HAP-1 (cell line): ENCODE measurements at places on chromosomes 12 and 14.

DNA sequence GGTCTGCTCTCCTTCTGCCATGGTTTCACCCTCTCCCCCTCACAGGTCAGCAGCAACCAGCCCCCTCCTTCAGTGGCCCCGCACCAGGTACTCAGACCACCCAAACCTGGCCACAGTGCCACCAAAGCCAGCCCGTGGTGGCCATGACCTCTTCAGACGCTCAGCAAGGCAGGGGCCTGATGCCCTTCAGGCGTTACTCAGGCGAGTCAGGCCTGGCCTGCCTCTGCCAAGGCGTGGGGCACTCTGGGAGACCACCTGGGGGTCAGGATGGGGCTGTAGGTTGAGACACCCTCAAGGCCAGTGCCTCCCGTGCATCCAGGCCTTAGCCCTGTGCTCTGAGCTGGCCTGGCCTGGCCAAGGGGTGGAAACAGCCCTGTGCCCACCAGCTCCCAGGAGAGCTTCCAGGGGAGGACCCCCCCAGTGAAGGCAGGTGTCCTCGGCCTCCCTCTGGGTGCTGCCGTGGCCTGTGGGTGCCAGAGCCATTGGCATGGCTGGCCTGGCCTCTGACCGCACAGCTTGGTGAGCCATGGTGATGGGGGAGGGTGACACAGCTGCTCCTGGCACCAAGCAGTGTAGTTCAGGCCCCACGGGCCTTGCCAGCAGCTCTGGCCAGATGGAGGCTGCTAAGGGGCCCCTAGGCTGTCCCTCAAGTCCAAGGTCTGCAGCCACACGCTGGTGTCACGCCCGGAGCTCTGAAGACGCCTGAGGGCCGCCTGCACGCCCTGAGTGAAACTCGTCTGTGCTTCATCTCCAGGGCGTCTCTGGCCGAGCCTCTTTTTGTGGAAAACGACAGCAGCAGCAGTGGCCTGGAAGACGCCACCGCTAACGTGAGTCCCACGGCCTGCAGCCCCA, 15.1 kb downstream of the XRCC3 start:
- DNase-seq: no peak

DNA sequence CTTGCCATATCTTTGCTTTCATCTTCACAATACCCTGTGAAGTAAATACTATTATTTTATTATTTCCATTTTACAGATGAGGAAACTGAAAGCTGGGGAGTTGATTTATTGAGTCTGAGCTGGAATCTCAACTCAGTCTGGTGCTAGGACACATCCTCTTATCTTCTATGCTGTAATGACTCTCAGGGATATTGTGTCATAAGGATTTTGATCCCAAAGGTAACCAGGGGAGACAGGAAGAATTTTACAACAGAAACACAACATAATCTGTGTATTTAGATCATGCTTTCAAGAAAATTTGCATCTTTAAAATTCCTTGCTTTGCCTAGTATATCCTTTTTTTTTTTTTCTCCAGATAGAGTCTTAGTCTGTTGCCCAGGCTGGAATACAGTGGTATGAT, 123.3 kb upstream of the BTG1 start:
- no peak for DNase-seq

- DNase-seq: no peak
Measured at GRCh38 chr12:105922670-105923102, 216.1 kb downstream of the NUAK1 start.

DNA sequence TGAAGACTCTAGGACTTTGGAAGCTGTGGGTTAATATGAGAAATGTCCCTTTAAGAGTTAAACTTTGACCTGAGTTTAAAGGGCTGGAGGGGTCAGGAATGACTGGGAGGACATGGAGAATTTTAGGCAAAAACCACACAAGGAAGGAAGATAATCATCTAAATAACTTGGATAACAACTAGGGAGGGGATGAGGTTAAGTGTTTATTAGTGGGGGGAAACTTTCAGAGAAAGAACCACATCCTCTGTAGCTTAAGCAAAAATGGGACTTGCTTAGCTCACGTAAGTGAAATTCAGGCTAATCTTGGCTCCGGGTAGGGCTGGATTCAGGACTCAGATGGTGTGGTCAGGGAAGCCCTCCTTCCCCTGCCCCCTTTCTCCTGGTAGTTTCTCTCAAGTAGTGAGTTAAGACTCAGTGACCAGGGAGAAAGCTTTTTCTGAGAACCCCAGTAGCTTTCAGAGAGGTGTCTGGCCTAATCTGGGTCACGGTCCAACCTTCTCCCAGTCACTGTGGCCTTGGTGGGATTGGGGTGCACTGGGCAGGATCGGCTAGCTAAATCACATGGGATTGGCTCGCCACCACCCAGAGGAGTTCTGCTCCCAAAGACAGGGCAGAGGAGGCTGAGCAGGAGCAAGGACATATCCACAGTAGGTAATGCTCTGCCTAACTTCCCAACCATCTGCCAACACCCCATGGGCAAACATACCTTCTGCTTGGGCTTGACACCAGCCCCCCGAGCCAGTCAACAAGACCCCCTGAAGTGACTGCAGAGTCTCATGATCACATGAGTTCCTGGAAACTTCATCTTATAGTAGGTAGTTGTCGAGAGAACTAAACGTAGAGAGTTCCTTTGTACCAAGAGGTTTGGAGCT, 52.8 kb downstream of the ARF6 start:
- no peak for DNase-seq

DNA sequence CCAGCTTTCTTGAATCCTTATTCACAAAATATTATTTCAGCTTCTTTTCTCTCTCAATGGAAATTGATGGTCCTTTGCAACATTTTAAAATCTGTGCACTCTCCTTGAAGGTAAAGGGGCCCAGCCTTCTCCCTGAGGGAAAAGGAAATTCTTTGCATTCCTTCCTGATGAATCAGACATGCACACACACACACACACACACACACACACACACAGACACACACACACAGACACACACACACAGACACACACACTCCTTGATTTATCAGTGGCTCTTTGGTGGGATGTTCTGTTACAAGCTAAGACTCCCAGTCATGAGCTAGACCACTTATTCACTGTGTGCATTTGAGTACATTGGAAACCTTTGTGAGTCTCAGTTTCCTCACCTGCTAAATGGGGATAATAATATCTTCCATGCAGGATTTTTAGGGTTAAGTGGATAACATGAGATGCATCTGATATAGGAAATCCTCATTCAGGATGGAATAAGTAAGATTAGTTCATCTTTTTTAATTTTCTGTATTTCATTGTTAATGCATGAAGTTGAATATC, 45.1 kb upstream of the HMGA2 start:
- DNase-seq: no peak

DNA sequence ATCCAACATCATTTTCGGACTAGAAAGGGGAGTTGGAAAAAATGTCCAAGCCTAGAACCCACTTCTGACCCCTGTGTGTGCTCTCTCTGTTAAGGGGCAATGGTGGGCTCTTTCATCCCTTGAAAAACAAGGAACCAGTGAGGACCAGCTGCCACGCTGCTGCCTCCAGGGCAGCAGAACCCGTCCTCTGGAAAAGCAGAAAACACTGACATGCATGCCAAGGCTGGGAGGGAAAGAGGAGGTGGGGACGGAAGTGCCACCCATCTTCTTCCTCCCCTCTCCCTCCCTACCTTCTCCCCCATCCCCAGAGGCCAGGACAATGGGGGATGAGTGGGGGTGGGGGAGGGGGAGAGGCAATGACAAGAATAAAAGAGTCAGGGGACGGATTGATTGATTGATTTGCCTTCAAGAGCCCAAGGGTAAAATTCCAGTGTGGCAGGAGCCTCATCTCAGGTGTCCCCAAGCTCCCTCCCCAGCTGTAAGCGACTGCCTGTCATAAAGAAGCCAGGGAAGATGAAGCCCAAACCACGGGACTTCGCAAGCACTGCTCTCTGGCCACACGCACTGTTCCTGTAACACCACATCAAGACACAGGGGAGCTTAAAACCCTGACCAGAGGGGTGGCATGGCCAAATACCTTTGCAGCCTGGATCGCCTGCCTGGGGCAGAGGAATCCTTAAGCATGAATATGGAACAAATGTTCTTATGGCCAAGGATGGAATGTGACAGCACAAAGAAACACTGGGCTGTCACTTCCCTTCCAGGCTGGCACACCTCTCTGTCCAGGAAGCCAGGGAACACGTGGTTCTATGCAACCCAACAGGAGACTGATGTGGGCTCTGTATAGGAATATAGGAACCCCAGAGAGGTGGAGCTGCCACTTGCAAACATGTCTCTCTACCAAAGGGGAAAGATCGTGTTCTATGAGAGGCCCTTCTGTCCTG, 38.9 kb upstream of the BDKRB2 start:
- no peak for DNase-seq

- no peak for DNase-seq
Measured at GRCh38 chr12:89674326-89674942, 34.2 kb downstream of the ATP2B1 start.

- no peak for DNase-seq
Measured at GRCh38 chr14:68757618-68758081, 35.2 kb downstream of the ZFP36L1 start.

GRCh38 chr14:59439256-59439965, 25.8 kb downstream of the GPR135 start:
- no peak for DNase-seq

DNA sequence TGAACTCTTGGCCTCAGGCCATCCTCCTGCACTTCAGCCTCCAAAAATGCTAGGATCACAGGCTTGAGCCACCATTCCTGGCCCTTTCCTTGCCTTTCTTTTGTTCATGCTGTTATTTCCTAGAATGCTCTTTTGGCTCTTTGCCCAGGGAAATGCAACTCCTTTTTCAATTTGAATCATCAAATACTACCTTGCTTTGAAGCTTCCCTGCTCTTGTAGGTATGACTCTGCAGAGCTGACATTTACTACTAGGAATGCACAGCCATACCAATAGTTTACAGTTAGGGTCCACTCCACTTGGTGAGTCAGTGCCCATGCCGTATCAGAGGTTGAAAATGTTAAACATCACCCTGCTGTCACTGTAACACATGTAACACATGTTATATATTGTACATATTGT, 107.0 kb upstream of the CRY1 start:
- DNase-seq: no peak

DNA sequence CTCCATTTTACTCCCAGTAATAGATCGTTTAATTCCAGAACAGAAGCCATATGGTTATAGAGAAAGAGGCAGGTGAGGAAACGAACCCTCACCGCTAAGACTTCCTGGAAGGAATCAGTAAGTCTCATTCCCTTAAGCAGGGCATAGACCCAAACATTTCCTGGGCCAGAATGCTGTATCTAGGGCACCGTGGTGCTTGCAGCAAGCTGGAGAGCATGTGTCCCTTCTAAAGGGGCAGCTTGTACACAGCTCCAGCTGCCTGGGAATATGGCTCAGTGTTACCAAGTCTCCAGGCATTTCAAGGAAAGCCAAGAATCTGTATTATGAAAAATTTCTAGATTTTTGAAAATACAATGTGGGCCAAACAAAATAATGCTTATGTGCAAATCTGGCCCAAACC, 73.4 kb downstream of the PPM1H start:
- DNase-seq: no peak

GRCh38 chr12:9390761-9391160, 182.6 kb upstream of the PZP start:
- no peak for DNase-seq

- no peak for DNase-seq
Measured at GRCh38 chr12:6324936-6325750, 14.7 kb downstream of the PLEKHG6 start.

DNA sequence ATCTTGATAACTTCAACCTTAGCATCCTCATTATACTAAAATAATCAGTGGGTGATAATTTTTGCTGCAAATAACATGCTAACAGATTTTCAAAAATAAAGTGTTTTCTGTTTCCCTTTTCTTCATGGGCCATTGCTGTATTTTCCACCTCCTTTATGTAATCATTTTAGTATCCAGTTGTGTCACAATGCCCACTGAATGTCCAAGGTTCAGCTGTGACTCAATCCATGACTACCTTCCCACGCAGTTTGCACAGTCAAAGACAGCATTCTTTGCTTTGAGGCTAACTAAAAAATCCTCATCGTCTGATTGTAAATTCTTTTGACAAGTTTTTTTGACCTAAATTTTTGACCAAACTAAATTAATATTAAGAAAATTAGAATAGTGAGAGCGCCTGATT, 474.1 kb downstream of the FLRT2 start:
- DNase-seq: no peak

GRCh38 chr14:22226381-22226780, 362.6 kb downstream of the DAD1 start:
- no peak for DNase-seq

GRCh38 chr12:12990700-12991468, 9.2 kb downstream of the HEBP1 start:
- DNase-seq: no peak

DNA sequence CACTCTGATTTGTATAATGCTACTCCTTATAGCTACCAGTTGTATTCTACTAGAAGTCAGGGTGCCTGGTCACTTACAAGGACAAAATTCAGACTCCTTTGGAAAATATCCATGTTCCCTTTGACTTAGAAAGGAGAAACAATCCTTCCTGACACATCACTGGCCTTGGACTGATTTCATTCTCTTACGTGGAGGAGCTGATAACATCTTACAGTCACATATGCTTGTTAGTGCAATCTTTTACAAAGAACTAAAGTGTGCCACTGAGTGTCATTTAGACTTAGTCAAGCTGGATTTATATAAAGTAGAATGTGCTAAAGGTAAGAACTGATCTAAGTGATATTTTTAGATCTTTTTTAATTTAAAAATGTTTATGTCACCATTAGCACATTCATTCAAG, 131.0 kb upstream of the TMTC2 start:
- no peak for DNase-seq

DNA sequence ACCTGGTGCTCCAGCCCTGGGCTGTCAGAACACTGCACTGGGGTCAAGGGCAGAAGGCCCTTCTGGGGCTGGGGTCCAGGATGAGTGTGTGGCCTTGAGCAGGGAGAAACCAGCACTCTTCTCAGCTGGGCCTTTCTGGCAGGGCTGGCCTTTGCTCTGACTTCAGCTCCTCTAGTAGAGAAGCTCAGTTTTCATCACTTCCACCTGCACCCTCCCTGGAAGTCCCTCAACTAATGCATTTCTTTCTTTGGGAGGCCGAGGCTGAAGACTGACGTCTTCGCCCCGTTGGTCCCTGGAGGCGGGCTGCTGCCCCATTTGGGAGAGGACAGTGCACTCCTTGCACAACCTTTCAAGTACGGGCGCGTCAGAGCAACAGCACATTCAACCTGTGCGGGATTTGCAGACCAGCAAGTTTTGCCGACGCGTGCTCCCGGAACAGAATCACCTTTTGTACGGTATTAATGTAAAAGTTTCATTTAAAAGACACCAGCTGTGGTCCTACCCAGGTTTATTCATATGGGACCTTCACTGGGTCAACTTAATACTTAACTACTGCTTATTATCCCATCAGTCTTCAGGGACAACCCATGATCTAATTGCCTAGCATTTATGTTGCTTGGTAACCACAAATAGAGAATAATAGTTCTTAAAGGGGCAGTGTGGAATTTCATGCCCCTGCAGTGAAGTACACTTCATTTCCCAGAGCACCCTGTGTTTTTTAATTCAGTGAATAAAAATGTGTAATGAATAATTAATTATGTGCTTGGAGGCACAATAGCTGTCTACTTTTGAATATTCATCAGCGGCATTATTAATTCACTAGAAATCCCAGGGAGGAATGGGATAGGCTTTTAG, 134.8 kb upstream of the VRK1 start:
- DNase-seq: no peak

- DNase-seq: no peak
Measured at GRCh38 chr14:50109342-50109741, 7.0 kb downstream of the VCPKMT start.
